ENCODE measurements at places on chromosomes 16 and 17.
A peak's percentile ranks its signal among the peaks of the same experiment; 100 is the strongest.

DNA sequence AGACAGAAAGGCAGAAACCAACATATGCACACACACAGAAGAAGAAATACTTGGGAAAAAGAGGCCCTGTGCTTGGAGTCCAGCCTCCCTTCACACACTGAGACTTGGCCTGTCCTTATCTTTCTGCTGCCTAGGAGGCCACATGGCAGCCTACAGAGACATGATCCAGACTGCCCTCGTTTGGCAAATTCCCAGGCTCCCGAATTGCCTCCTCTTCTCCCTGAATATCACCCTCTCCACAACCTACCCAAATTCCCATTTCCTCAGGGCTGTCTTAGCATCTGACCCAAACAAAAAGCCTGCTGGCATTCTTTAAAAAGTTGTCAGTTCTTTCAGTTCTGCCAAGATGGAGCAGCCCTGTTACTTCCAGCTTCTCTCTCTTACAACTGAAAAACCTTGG lies 59.8 kb downstream of the DNAH17 start:
- DNase-seq, result no peak

DNA sequence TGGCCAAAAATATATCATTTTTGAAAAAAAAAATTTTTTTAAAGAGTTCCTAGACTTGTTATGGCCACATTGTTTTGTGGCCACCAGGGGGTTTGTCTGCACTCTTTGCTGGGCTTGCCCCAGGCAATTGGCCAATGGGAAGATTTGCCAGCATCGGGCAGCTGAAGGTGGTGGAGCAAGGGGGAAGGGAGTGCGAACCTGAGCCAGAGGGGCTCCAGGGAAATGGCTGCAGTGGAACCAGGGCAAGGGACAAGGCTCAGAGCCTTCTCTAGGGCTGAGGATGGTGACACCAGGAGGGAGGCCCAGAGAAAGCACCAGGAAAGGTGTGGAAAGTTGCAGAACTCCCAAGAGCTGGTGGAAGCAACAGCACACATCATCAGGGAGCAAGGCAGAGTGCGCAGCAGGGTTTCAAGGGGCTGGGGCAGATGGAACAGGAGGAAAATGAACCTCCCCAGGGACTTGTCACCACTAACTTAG lies 15.5 kb upstream of the CMIP start:
- no peak for DNase-seq

GRCh38 chr16:9079430-9079812 lies 12.0 kb upstream of the HAPSTR1 start:
- no peak for DNase-seq

DNA sequence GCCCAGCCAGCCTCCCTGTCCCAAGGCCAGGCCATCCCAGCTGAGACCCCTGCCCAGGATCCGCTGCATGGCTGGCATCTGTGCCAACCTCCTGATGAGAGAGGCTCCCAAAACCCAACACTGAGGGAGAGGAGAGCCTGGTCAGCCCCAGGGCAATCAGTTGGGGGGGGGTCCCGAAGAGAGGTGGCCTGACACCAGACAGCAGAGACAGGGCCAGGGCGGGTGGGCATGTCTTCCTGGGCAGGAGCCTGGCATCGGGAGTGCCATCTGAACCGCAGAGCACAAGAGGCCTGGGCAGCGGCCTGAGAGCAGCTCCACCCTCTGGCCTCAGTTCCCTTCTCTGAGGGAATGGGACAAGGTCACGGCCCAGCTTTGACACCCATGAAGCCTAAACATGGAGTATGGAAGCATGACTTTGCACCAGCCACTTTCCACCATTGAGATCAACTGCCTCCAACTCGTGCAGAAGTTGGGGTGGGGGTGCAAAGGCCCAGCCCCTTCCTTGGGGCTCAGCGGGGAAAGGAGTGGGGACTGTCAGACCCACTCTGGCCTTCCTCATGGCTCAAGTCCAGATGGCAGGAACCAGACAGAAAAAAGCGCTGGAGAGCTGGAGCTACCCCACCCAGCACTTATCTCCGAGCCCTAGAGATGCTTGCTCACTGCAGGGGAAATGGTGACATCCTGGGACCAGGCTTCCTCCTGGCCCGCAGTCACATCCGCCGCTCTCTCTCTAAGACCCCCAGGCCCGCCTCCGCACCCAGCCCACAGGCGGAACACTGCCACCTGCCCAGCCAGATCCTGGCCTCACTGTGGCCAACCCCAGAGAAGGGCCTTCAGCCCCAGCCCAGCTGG lies 9.7 kb downstream of the RHBDF2 start:
- DNase-seq, result no peak

DNA sequence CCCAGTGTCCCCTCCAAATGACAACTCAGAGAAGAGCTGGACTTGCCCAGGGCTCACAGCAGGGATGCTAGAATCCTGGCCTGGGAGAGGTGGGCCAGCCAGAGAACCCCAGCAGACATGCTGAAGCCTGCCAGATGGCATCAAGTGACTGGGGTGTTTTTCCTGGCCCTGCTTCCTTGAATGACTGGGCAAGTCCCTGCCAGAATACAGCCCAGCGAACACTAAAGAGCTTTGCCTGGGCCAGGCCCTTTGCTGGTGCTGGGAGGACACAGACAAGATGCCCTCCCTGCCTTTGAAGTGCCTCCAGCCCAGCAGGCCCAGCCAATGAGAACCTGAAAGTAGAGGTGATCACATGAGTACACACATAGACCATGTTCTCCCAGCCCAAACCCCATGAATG lies 11.5 kb downstream of the ZNF319 start:
- DNase-seq, result no peak

DNA sequence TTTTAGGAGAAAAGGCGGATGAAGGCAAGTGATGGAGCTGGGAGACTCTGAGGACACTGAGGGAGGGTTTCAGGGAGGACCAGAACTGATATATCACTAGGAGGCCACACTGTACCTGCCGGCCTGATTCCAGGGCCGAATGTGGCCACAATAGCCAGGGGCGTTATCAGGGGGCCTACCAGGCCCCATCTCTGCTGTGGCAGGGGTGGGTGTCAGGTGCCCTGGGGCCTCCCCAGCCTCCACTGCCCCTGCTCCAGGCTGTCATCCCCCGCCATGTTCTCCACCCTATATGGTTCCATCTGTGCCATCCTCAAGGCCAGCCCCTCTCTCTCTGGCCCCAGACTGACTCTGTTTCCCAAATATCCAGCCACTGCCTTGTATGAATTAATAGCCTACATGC lies 246.5 kb downstream of the GSG1L start:
- DNase-seq, result no peak

- DNase-seq, result no peak
Measured at GRCh38 chr17:652314-652713, 62.3 kb downstream of the VPS53 start.

DNA sequence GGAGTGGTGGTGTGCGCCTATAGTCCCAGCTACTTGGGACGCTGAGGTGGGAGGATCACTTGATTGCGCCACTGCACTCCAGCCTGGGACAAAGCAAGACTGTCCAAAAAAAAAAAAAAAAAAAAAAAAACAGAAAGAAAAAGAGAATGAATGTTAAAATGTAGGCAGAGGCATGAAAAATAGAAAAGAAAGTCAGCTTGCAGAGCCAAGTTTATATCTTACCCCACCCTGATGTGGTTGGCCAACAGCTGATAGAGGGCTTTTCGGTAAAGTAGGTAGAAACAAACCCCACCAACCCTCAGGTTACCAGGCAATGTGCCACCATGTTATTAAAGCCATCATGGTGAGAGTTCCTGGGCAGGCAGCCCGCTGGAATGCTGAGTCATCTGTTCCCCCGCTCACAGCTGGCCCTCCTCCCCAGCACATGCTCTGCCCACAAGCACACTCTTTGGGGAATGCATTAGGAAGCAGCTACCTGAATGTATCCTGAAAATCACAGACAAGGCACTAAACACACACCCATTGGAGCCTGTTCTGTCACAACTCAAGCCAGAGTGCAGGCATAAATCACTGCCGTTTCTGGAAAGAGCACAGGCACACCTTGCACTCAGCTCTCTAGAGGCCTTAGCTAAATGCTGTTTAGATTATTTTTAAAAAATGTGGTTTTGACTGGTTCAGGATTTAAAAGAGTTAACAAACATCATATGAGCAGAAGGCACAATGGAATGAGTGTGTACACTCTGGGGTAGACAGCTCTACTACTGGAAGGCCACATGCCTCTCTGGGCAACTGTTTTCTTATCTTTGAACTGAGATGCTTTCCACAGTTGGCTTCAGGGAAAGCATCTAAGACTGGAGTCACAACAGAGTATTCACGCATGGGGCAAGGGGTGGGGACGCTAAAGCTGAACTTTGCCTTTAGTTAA lies 128.5 kb downstream of the PARN start:
- DNase-seq, result peak; percentile 85

DNA sequence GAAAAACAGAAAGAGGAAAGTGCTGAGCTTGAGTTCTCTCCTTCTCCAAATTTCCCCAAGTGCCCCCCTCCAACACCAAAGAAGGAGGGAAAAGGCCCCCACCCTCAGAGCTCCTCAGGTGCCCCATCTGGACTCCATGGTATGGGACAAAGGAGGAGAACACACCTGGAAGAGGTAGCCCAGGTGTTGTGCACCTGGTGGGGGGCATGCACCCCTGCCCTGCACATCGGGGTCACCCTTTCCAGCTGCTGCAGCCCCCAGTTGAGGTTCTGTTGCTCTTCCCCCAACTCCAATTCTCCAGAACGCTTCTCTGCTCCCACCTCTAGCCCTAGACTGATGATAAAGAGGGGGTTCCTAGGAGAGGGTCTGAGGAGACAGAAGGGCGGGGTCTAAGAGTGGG lies 3.0 kb upstream of the COL1A1 start:
- DNase-seq, result no peak

DNA sequence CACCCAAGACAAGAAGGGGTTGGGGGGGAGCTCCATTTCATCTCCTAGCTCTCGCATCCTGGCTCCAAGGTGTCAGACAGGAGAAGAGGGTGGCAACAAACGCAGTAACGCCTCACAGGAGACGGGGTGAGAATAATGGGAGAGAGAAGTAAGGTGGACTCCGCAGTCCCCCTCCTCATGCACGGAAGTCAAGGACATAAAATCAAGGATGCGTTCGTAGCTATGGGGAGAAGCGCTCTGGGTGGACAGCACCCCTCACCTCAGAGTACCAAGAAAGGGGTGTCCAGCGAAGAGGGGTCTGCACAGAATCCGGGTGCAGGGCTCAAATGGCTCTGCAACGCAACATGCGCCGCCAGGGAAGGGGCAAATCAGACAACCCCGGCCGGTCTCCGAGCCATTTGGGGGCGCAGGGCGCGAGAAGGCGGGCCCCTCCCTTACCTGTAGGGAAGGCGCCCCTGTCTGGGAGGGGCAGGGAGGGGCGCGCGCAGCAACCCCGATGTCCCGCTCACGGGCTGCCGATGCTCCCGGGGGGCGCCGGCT lies 555 bp downstream of the HDAC5 start:
- DNase-seq, result no peak

- DNase-seq, result no peak
Measured at GRCh38 chr16:22192261-22193062, 13.6 kb upstream of the EEF2K start.

DNA sequence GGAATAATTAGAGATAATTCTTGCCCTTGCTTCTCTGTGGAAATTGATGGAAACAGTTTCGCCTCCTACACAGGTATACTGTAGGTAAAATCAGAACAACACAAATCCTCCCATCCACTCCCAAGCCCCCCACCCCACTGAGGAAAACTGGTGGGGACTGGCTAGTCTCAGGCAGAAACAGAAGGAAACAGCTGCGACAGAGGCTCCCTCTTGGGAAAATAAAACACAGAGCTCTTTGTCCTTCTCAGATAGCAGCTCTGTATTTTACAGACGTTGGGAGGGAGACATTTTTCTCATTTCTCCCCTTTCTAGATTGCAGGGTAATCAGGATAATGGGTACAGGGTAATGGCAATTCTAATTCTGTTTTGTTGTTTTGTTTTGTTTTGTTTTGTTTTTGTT lies 1.1 kb downstream of the SLFN13 start:
- DNase-seq, result no peak

- no peak for DNase-seq
Measured at GRCh38 chr16:11413907-11414595, 68.8 kb downstream of the RMI2 start.

DNA sequence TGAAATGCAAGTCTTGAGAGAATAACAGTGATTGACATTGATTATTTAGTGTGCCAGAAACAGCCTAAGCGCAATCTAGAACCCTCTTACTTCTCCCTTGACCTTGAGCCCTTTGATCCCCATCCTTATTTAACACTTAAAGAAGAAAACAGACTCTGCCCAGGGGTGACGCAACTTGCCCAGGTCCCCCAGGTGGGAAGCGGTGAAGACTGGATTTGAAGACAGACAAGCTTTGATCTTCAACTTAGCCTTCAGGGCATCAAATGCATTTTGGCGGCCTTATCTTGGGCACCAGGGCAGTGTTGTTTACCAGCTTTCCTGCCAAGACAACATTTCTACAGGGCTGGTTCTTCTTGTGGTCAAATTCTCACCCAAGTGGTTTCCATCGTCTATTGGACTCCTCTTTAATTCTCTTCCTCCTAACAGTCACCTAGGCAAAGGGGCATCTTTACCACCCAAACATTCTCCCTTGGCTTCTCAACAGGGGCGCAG lies 8.9 kb upstream of the CIITA start:
- no peak for DNase-seq

- no peak for DNase-seq
Measured at GRCh38 chr17:45171338-45172231, 9.9 kb downstream of the HEXIM2 start.

GRCh38 chr17:29837531-29837930 lies 92.5 kb downstream of the SSH2 start:
- no peak for DNase-seq

DNA sequence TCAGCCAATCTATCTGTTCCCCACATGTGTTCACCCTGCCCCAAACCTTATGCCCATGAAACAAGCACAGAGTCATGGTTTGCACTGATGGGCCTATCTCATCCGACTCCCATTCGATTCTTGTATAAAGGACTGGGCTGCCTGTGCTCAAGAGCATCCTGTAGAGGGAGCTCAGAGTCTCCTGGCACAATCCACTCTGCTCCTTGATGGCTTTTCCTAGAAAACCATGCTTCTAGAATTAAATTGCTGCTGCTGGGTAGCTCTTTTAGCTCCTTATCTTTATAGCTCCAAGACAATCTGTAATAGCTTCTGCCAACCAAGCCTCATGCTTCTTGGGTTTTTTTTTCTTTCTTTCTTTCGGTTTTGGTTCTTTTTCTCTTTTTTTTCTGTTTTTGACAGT lies 9.7 kb downstream of the ZNF19 start:
- no peak for DNase-seq

DNA sequence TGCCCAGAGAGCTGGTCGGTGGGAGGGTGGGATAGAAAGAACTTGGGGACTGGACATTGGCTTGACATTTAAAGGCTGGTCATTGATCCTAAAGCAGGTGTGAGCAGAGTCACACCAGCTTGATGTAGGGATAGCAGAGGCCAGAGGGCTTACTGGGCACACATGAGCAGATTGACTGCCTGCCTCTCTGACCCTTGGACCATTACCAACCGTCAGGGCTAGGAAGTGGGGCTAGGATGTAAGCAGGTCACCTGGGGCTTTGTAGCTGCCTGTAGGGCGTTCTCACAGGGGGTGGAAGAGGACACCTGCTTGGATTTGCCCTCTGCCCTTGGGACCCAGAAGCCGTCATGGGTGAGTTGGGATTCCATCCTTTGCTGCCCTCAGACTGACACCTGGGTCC lies 11.1 kb upstream of the SMPD3 start:
- no peak for DNase-seq

DNA sequence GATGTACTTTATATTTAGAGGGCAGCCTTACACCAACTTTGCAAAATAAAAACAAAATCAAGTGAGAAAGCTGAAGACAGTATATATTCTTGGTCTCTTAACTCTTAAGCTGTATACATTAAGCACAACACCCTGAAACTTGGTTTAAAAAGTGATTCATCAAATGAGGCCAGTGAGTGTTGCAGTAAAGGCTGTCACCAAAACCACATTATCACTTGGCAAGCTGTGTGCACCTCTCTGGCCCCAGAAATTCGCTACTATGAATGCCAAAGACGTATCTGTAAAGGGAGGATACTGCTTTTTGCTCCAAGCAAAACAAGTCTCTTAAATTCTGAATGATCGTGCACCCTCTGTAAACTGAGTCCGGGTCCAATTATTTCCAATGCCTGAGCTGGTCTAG lies 163.9 kb downstream of the ZFHX3 start:
- no peak for DNase-seq

Data from HS-27A (cell line).